CD4-positive, CD25-positive, alpha-beta regulatory T cell (primary cell): ENCODE measurements at places on chromosomes 7 and 10.

DNA sequence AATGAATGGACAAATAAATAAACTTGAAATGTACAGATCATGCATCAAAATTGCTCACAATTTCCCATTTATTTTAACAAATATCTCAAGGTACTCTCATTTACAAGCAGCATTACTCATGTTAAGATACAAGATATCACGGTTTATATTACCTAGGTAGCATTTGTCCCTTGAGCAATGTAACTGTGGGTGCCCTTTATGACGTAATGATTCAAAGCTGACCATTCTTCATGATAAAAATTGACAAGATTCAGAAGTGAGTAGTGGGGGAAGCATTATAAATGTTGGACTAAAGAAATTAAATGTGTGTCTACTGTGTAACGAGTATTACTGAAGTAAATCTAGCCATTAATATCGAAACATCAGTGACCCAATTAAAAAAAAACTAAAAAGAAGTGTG, 68.2 kb upstream of the GRM8 start:
- no peak overlapping the region for H3K4me3 ChIP-seq
- H3K27ac ChIP-seq: no peak overlapping the region
- no peak for DNase-seq
- H3K27me3 ChIP-seq: no peaks in the 10 kb centered on the region

DNA sequence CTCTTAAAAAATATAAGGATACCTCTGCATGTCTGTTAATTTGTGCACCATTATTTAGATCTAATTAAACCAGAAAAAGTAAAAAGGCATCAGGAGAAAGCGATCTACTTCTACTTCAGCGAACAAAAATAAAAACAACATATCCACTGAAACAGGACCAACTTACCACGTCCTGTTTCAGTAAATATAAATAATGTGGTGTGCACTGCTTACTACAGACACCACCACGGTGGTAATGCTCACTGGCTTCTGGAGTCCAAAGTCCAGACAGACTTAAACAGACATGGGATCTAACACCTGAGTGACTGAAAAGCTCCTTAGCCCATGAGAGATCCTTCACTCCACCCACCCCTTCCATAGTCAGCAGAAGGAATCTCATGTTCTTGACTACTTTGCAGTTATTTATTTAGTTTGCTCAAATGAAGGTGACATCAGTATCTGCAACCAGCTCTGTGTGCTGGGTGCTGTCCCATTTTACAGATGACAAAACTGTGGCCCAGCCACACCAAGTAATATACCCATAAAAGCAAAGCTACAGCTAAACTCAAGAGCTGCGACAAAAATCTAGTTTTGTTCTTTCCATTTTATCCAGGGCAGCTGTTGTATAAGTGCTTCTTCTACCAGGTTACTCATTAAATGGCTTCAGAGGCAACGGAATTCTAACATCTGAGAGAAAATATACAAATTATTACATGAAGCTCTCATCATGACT, 62.1 kb upstream of the NCAPG2 start:
- DNase-seq: no peak
- no peak overlapping the region for H3K27ac ChIP-seq
- no peaks in the 10 kb centered on the region for H3K27me3 ChIP-seq
- H3K4me3 ChIP-seq: no peak overlapping the region
- peaks cover 65% of the 10 kb centered on the region for H3K36me3 ChIP-seq
- H3K4me1 ChIP-seq: no peaks in the 10 kb centered on the region

DNA sequence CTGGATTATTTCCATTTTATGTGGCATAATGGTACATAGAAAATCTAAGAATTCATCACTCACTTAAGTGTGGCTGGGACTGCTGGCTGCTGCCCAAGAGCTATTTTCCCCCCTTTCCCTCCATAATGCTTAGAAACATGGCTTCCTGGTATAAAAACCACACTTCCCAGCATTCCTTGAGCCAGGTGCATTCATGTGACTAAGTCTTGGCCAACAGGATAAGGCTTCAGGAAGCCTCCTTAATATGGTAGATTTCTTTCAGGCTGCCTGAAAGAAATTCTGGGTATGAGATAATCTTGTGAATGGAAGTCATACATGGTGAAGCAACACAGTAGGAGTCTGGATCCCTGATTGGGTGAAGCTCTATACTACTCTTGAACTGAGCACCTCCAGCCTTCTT, 178.0 kb downstream of the JAZF1 start:
- peaks cover 3% of the 10 kb centered on the region for H3K36me3 ChIP-seq
- H3K4me1 ChIP-seq: peaks cover 6% of the 10 kb centered on the region
- H3K27ac ChIP-seq: no peak overlapping the region
- H3K4me3 ChIP-seq: no peak overlapping the region
- H3K27me3 ChIP-seq: no peaks in the 10 kb centered on the region
- DNase-seq: no peak

DNA sequence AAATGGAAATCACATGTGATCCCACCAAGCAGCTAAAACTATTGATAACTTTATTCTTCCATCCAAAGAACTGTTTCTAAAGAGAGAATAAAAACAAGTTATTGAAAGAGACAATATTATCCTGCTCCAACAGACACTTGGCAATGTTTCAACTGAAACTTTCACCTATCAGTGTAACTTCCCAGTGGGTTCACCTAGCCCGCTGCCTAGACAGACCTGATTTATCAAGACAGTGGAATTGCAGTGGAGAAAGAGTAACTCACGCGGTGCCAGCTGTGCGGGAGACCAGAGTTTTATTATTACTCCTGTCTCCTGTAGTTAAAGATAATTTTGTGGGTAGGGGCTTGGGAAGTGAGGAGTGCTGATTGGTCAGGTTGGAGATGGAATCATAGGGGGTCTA, 199.8 kb downstream of the AHR start:
- peaks cover 2% of the 10 kb centered on the region for H3K27me3 ChIP-seq
- H3K4me3 ChIP-seq: no peak overlapping the region
- no peak for DNase-seq
- no peaks in the 10 kb centered on the region for H3K4me1 ChIP-seq
- H3K36me3 ChIP-seq: no peaks in the 10 kb centered on the region
- H3K27ac ChIP-seq: no peak overlapping the region

DNA sequence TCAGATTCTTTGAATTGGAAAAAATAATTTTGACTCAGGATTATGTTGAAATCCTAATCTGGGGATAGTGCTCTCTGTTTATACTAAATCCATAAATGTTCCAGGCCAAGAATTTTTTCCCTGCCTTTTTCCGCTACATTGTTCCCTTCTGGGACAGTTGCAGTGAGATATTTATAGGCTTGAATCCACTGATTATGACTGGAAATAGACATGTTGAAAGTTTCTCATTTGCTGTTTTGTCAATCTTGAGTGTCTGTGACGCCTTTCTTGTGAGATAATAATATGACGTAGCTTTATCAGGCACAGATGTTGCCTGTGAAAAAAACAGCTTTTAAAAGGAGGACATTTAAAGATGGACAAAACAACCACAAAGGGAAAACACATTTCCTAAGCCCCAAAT, 155.9 kb downstream of the ARID5B start:
- DNase-seq: no peak
- peaks cover 94% of the 10 kb centered on the region for H3K4me1 ChIP-seq
- peak overlapping the region; percentile 99 for H3K4me3 ChIP-seq
- no peaks in the 10 kb centered on the region for H3K27me3 ChIP-seq
- peaks cover 81% of the 10 kb centered on the region for H3K36me3 ChIP-seq

DNA sequence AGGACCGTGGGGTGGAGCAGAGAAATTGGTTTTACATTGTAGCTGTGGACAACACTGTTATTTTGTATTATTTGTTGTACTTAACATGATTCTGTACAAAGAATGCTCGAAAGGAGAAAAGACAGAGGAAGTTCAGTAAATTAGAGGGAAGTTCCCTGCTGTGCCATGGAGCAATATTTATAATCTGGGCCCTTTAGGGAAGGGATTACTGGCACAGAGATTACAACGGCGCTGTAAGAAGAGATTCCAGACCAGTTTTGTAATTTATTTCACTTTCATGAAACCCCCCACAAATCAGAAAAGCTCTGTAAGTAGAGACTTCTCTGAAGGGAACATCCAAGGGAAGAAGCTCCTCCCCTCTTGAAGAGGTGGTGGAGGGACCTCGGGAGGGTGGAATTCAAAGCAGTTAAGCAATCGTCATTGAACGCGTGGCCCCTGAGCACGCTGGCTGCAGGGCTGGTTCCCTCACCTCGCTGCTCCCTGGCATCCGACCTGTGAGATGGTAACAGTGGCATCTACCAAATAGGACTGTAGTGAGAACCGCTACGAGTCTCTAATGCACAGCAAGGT, 113.5 kb downstream of the KLF6 start:
- H3K4me1 ChIP-seq: peaks cover 29% of the 10 kb centered on the region
- H3K27ac ChIP-seq: no peak overlapping the region
- H3K4me3 ChIP-seq: no peak overlapping the region
- no peak for DNase-seq

DNA sequence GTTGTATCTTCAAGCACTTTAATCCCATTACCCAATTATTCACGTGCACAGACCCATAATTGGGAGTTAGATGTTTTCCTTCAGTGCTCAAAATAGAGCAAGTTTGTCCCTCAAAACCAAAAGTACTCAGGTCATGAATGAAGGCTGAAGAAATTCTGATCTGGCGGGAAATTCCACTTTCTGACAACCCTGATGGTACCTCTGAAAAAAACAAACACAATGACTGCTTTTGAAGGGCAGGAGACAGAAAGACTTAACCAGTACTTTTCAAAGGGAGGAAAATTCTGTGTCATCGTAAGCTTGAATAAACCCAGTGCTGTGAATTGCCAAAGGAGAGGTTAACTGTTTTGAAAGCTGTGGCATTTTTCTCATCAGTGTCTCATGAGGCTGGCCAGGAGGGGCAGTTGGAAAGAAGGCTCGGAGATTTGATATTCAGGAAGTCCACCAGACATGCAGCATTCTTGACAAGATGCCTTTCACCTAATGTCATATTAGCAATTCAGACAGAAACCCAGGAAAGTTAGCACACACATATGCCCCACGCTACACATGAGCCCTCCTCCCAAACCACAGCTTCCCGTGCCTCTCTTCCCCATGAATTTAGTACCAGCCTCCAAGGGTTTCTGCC, 347.0 kb downstream of the KCNMA1 start:
- DNase-seq: no peak
- H3K4me3 ChIP-seq: no peak overlapping the region
- no peaks in the 10 kb centered on the region for H3K4me1 ChIP-seq
- H3K36me3 ChIP-seq: no peaks in the 10 kb centered on the region
- no peaks in the 10 kb centered on the region for H3K27me3 ChIP-seq
- no peak overlapping the region for H3K27ac ChIP-seq

DNA sequence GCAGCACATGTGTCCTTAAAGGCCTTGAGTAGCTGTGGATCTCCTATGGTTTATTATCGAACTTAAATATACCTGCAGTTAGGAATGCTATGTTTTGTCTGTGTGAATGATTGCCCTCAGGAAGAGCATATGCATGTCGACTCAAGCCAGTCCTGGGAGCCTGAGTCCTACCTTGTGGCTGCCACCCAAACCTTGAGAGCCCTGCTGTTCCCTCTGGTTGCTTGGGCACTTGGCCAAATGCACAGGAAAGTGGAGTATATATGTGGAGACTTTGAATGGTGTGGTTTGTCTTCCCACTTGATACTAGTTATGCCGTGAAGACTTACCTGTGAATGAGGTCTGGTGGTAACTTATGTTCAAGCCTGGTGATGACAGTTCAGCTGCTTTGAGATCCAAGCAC, 409.8 kb downstream of the LRMDA start:
- H3K4me3 ChIP-seq: no peak overlapping the region
- no peaks in the 10 kb centered on the region for H3K27me3 ChIP-seq
- no peak overlapping the region for H3K27ac ChIP-seq
- no peaks in the 10 kb centered on the region for H3K36me3 ChIP-seq
- H3K4me1 ChIP-seq: no peaks in the 10 kb centered on the region

- no peak overlapping the region for H3K4me3 ChIP-seq
- no peaks in the 10 kb centered on the region for H3K36me3 ChIP-seq
- no peak overlapping the region for H3K27ac ChIP-seq
- no peaks in the 10 kb centered on the region for H3K27me3 ChIP-seq
Observed at GRCh38 chr10:76080991-76081390, 649.6 kb downstream of the LRMDA start.

DNA sequence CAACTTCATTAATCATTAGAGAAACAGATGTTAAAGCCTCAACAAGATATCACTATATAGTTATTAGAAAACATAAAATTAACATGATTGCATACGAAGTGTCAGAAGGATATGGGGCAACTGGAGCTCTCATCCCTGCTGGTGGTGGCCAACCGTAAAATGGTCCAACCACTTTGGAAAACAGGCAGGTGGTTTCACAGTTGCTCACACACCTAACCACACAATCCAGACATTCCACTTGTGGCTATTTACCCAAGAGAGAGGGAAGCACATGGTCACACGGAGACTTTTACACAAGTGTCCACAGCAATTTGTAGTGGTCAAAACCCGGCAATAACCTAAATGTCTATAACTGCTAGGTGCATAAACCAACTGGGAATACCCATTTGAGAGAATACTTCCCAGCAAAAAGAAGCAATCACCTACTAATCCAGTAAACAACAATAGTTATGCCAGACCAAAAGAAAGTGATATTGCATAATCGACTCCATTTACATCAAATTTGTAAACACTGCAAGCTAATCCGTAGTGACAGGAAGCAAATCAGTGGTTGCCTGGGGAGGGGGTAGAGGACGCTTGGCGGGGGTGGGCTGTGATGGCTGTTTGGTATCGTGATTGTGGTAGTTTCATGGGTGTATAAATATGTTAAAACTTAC, 91.8 kb downstream of the LARP4B start:
- H3K36me3 ChIP-seq: peaks cover 73% of the 10 kb centered on the region
- H3K27me3 ChIP-seq: no peaks in the 10 kb centered on the region
- H3K4me1 ChIP-seq: no peaks in the 10 kb centered on the region

DNA sequence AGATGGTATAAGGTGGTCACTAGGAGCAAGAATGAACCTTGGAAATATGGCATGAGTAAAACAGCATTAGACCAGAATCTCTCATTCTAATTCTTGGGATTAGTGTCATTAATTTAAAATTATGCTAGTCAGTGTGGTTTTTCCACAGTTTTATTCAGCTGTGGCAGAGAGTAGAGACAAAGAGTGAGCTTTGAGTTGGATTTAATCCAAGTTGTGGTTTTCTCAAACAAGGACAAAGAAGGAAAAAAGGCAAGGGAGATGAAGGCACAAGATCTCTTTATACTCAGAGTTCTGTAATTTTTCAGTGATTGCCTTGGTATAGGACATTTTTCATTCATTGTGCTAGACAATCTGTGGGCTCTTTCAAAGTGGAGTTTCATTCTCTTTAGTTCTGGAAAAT, 28.2 kb upstream of the AKAP9 start:
- H3K36me3 ChIP-seq: no peaks in the 10 kb centered on the region
- peak overlapping the region; percentile 21 for H3K27ac ChIP-seq
- peak overlapping the region; percentile 41 for H3K4me3 ChIP-seq
- DNase-seq: no peak
- H3K4me1 ChIP-seq: no peaks in the 10 kb centered on the region
